ENCODE measurements at places on chromosomes 7 and 10. TPM values are rescaled to one million over a fixed set of nuclear protein-coding genes. Genes with fewer than 3 reads are reported as not detected.

The VWDE gene
- polyA plus RNA-seq, result 0.05 TPM

The ADD3 gene
- polyA plus RNA-seq, result 129 TPM

The DENND2A gene
- 1.6 TPM for polyA plus RNA-seq

The CFAP46 gene
- polyA plus RNA-seq, result 0.20 TPM

The PDGFA gene
- 4.7 TPM for polyA plus RNA-seq

The CYP51A1 gene
- 67.2 TPM for polyA plus RNA-seq

The CHAT gene
- polyA plus RNA-seq, result not detected

GRCh38 chr10:110664483-110665420 is 20.6 kb downstream of the RBM20 start:
- H3K27ac ChIP-seq, result no peak overlapping the region
- DNase-seq, result peak; percentile 93
- peaks cover 6% of the 10 kb centered on the region for H3K4me1 ChIP-seq
- H3K4me3 ChIP-seq, result no peak overlapping the region
- no peaks in the 10 kb centered on the region for H3K36me3 ChIP-seq
- H3K27me3 ChIP-seq, result no peaks in the 10 kb centered on the region

- H3K4me3 ChIP-seq, result no peak overlapping the region
- DNase-seq, result no peak
- H3K36me3 ChIP-seq, result no peaks in the 10 kb centered on the region
- no peaks in the 10 kb centered on the region for H3K27me3 ChIP-seq
- no peaks in the 10 kb centered on the region for H3K4me1 ChIP-seq
- no peak overlapping the region for H3K27ac ChIP-seq
Observed at GRCh38 chr10:29522918-29523317, 111.9 kb downstream of the SVIL start.

- H3K4me3 ChIP-seq, result no peak overlapping the region
- no peaks in the 10 kb centered on the region for H3K27me3 ChIP-seq
- H3K27ac ChIP-seq, result no peak overlapping the region
- no peaks in the 10 kb centered on the region for H3K36me3 ChIP-seq
- no peaks in the 10 kb centered on the region for H3K4me1 ChIP-seq
- no peak for DNase-seq
Observed at GRCh38 chr10:55449981-55450380, 649.0 kb upstream of the PCDH15 start.

GRCh38 chr10:21393931-21394330 is 131.6 kb downstream of the SKIDA1 start:
- no peaks in the 10 kb centered on the region for H3K27me3 ChIP-seq
- DNase-seq, result no peak
- H3K36me3 ChIP-seq, result no peaks in the 10 kb centered on the region
- H3K4me3 ChIP-seq, result no peak overlapping the region
- H3K4me1 ChIP-seq, result peaks cover 8% of the 10 kb centered on the region

DNA sequence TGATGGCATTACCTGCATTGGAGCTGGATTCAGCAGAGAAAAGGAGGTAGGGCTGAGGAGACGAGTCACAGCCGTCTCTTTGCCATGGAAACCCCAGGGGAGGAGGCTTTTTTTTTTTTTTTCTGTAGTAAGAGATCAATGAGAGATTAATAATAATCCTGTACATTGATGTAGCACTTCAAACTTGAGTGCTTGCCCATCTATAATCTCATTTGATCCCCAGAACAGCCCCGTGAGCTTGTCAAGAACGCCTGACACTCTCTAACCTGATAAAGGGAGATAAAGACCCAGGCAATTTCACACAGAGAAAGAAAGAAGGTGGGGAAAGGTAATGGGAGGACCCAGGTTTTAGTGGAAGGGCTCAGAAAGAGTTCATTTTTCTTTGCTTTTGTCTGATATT is 195.2 kb upstream of the FOXK1 start:
- H3K36me3 ChIP-seq, result no peaks in the 10 kb centered on the region
- H3K27me3 ChIP-seq, result no peaks in the 10 kb centered on the region
- H3K27ac ChIP-seq, result no peak overlapping the region
- no peak for DNase-seq
- H3K4me3 ChIP-seq, result no peak overlapping the region
- H3K4me1 ChIP-seq, result no peaks in the 10 kb centered on the region

DNA sequence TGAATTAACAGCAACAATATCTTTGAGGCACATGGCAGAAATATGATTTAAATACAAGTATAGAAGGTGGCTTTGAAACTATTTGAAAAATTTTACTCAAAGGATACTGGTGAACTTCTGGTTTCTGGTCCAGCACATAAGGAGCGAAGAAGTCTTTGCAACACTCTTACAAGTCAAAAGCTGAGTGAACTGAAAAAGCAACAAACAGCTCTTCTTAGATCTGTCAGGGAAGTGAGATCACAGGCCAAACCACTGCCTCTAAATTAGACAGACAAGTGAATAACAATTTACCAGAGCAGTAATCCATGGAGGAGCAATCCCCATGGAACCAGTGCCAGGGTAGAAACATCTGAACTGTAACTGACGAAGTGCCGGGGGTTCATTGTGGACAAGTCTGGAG is 9.6 kb upstream of the VWC2 start:
- H3K27ac ChIP-seq, result no peak overlapping the region
- H3K4me1 ChIP-seq, result no peaks in the 10 kb centered on the region
- no peak overlapping the region for H3K4me3 ChIP-seq
- no peak for DNase-seq
- no peaks in the 10 kb centered on the region for H3K27me3 ChIP-seq

DNA sequence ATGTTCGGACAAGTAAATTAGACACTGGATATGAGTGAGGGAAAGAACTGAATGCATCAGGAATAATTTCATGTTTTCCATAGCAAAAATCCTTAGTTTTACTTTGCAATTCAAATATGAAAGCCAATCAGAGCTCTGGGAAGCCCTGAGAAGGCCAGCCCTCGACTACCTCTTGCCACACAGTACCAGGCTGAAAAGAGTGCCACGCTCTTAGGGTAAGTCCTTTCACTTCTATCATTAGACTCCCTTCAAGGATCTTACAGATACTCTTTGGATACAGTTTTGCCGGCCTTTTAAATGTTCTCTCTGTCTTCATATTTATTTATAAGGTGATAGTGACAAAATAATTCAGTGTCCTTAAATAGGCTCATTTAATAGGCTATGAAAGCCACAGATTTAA is 1.9 kb downstream of the COBL start:
- H3K27me3 ChIP-seq, result peaks cover 58% of the 10 kb centered on the region
- H3K4me1 ChIP-seq, result no peaks in the 10 kb centered on the region
- H3K36me3 ChIP-seq, result no peaks in the 10 kb centered on the region
- no peak for DNase-seq
- no peak overlapping the region for H3K27ac ChIP-seq

DNA sequence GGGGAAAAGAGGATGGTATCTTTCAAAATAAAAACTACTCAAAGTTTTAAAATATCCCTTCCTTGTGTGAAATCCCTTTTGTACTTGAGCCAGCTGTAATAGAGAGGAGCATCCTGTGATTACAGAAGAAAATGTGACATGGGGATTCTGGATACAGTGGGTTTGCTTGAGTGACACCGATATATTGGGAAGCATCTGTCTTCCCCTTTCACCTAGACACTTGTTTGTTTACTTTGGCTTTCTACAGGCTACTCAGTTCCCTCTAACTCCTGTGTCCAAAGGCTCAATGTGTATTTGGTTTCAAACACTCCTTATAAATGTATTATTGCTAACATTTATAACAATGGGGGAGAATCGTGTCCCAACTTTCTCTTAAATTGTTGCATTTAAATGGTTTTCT is 24.4 kb downstream of the CPED1 start:
- H3K4me3 ChIP-seq, result no peak overlapping the region
- peaks cover 14% of the 10 kb centered on the region for H3K4me1 ChIP-seq
- no peaks in the 10 kb centered on the region for H3K27me3 ChIP-seq
- H3K36me3 ChIP-seq, result no peaks in the 10 kb centered on the region

- no peak for DNase-seq
- H3K36me3 ChIP-seq, result peaks cover 66% of the 10 kb centered on the region
- no peak overlapping the region for H3K27ac ChIP-seq
- 0 out of 2 replicates have a peak, but pooled peaks cover 7% of the 10 kb centered on the region for H3K4me1 ChIP-seq
- no peak overlapping the region for H3K4me3 ChIP-seq
Observed at GRCh38 chr10:102368077-102368476, 27.4 kb upstream of the NFKB2 start.

DNA sequence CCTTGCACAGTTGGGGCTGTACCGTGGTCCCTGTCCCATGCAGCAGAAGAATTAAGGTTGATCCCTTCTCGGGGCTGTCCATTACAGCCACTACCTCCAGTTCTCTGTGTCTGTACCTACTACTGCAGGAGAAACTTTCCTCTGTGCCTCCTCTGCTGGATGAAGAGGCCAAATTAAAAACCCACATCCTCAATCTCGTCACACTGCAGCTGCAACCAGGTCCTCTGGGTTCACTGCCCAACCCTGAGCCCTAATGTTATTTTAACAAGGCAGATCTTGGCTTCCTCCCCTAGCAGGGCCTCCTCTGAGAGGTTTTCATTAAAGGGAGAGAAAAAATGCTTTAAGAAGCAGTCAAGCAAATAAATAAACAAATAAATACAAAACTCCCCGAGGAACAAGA is 66.6 kb downstream of the PLXNA4 start:
- no peak overlapping the region for H3K27ac ChIP-seq
- no peak for DNase-seq
- H3K36me3 ChIP-seq, result no peaks in the 10 kb centered on the region
- H3K27me3 ChIP-seq, result no peaks in the 10 kb centered on the region
- H3K4me3 ChIP-seq, result no peak overlapping the region

- H3K4me3 ChIP-seq, result no peak overlapping the region
- DNase-seq, result peak; percentile 83
- H3K36me3 ChIP-seq, result no peaks in the 10 kb centered on the region
- H3K27ac ChIP-seq, result 0 out of 2 replicates have a peak overlapping the region, but pooled peaks have one; percentile 16
Observed at GRCh38 chr7:121954803-121955202, 81.8 kb downstream of the PTPRZ1 start.

DNA sequence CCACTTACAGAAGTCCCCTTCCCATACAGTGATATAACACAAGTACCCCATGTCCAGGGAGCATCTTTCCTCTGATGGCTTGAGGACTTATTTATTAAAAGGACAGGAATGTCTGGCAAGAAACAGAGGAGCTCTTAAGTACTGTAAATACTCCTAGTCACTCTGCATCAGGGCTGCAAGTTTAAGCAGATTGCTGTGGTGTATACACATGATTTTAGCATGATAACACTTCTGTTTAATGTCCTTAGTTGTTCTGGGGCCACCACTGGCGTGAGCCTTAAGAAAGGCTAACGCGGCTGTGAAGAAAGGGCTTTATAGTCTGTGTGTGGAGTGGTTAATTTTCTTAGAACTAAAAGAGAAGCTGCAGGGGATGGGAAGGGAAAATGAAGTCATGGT is 65.7 kb downstream of the GBF1 start:
- H3K27me3 ChIP-seq, result no peaks in the 10 kb centered on the region
- peak overlapping the region; percentile 46 for H3K27ac ChIP-seq
- H3K4me3 ChIP-seq, result no peak overlapping the region
- H3K36me3 ChIP-seq, result 0 out of 2 replicates have a peak, but pooled peaks cover 3% of the 10 kb centered on the region

DNA sequence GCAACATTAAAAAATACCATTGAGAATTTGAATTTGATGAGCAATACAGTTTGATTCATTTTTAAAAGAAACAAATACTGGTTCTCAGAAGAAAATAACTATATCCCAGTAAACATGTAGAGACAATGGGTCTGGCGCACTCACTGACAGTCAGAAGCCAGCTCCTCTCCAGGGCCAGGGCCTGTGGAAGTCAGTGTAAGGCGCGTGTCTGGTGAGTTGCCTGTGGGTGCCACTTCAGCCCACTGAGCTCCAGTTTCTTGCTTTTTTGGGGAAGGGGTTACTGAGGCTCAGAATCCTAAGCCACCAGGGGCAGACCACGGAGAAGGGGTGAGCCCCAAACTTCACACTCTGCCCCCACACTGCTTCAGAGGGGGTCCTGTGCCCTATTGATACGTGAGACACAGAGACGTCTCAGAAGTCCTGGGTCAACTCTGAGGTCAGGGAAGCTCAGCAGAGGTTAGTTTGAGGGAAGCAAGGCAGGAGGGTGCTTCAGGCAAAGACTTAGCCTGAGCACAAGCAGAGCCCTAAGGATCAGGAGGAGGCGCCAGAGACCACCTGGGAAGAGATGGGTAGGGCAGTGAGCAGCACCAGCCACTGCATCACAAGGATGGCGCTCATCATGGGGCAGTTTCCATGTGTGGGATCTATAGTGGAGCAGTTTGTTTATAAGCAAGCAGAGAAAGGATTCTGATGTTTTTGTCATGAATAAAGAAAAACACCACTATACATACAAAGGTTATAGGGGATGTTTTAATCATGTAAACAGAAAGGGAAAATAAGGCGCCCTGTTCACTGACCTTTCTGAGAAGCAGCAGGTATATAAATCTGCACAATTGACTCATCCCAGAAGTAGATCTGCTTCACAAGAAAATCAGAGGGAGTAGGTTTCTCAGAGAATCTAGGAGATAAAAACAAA is 95.7 kb downstream of the PKD1L1 start:
- H3K4me1 ChIP-seq, result no peaks in the 10 kb centered on the region
- no peaks in the 10 kb centered on the region for H3K36me3 ChIP-seq
- H3K27ac ChIP-seq, result no peak overlapping the region
- DNase-seq, result peak; percentile 28

GRCh38 chr10:75424571-75424970 is 6.9 kb upstream of the LRMDA start:
- H3K36me3 ChIP-seq, result no peaks in the 10 kb centered on the region
- H3K27me3 ChIP-seq, result no peaks in the 10 kb centered on the region
- no peak overlapping the region for H3K27ac ChIP-seq
- no peak for DNase-seq

GRCh38 chr10:248307-248706 is 113.1 kb downstream of the ZMYND11 start:
- H3K27me3 ChIP-seq, result no peaks in the 10 kb centered on the region
- no peak for DNase-seq
- no peak overlapping the region for H3K27ac ChIP-seq
- H3K36me3 ChIP-seq, result peaks cover 46% of the 10 kb centered on the region

DNA sequence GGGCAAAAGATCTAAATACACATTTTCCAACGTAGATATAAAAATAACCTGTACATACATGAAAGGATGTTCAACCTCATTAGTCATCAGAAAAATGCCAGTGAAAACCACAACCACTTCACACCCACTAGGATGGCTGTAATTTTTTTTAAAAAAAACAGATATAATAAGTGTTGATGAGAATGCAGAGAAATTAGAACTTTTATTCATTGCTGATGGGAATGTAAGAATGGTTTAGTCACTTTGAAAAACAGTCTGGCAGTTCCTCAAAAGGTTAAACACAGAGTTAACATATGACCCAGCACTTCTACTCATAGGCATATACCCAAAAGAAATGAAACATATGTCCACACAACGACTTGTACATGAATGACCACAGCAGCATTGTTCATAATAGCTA is 32.3 kb upstream of the PRKCQ start:
- no peaks in the 10 kb centered on the region for H3K36me3 ChIP-seq
- H3K4me3 ChIP-seq, result no peak overlapping the region
- no peak overlapping the region for H3K27ac ChIP-seq
- no peak for DNase-seq
- H3K4me1 ChIP-seq, result no peaks in the 10 kb centered on the region

- H3K4me3 ChIP-seq, result no peak overlapping the region
- H3K27me3 ChIP-seq, result no peaks in the 10 kb centered on the region
- peaks cover 3% of the 10 kb centered on the region for H3K36me3 ChIP-seq
- DNase-seq, result no peak
Observed at GRCh38 chr7:104985259-104985617, 28.8 kb upstream of the KMT2E start.

GRCh38 chr10:129785536-129785981 is 178.5 kb downstream of the EBF3 start:
- H3K27ac ChIP-seq, result no peak overlapping the region
- H3K36me3 ChIP-seq, result no peaks in the 10 kb centered on the region
- no peaks in the 10 kb centered on the region for H3K27me3 ChIP-seq
- H3K4me1 ChIP-seq, result no peaks in the 10 kb centered on the region
- no peak for DNase-seq

Measured in GM23248 (cell line).